Right atrium auricular region (tissue), 2 donors: ENCODE measurements at places on chromosomes 11 and 22.

- DNase-seq: no peak
Measured at GRCh38 chr11:84714316-84714780, 912.8 kb downstream of the DLG2 start.

GRCh38 chr11:128506999-128507611 lies 80.3 kb downstream of the ETS1 start:
- peak; percentile 96 for DNase-seq

DNA sequence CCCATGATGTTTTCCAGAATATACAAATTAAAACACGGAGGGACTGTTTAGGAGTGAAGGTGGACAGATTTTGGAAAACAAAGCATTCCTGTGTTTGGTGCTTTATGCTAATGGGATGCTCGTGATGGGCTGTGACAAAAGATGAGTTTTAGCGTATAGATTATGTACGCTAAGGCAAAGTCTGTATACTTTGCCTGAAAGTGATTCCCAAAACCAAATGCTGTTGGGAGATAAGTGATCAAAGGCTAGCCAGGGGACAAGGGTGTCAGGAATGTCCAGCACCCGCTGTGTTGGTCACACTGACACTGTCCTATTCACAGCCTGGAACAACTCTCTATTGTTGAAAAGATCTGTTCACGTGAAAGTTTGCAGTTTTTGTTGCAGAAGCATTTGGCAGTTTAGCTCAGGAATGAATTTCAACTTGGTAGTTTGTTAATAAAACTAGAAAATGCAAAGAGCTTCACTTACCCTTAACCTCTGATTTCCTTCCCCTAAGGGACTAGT lies 1.5 kb downstream of the JAM3 start:
- DNase-seq: no peak

- DNase-seq: no peak
Measured at GRCh38 chr11:96213500-96213899, 129.5 kb downstream of the MAML2 start.

DNA sequence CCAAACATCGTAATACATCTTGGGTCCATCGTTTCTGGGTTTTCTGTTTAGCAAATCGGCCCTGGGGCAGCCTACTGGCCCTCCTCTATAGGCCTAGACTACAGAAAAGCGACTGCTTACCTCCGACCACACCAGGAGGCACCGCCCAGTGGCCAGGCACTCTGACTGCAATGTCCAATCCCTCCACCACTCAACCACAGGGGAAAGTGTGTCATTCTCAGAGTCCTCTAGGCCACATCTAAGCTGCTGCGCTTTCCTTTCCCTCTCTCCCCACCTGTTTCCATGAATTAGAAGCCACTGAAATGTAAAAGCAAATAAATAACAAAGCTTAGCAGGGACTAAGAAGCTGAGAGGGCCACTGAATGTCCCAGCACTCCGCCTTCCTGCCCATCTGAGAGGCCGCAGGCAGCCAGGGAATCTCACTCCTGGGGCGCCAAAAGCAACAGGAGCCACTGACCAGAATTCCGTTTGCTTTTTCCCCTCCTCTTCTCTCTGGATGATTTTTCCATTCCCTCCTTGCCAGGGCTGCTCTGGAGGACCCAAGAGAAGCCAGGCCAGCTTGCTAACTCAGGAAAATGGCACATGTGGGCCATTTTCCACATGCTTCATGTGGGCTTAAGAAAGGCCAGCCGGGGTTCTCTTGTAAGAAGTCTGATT lies 50.1 kb upstream of the FLI1 start:
- no peak for DNase-seq

- no peak for DNase-seq
Measured at GRCh38 chr11:105854269-105854668, 167.8 kb downstream of the MSANTD4 start.

- DNase-seq: no peak
Measured at GRCh38 chr22:50439871-50440331, 34.9 kb downstream of the SBF1 start.

DNA sequence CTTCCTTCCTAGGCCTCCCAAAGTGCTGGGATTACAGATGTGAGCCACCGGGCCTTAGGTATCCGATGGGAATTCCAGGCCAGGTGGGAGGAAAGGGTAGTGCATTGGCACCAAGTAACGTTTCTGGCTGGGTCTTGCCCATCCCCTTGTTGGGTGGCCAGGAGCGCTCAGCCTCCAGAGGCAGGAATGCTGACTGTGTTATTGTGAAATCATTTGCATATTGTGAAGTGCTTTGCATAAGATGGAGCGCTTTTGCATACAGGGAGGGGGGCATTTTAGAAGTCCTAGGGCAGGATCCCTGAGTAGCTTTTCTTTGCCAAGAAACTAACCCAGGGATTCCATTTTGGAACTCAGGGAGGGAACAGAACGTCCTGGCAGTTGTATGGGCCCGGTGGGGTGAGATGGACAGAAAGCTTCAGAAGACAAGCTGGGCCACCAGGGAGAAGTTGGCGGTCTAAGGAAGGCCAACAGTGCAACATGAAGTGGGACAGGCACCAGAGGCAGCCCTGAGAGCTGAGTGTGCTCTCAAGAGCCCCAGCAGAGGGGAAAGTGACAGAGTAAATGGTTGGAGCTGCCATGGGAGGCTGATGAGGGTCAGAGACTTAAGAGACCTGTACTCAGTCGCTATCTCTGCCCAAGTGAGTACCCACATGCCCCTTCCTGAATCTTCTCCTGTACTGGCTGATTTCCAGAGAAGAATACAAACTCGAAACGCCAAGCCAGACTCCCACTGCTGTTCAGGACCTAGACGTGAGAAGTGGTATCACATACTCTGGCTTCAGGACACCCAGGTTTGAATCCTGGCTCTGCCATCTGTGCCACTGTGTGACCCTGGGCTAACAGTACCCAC lies 1.3 kb upstream of the SLC39A13 start:
- no peak for DNase-seq

GRCh38 chr11:73537969-73538368 lies 59.9 kb downstream of the FAM168A start:
- no peak for DNase-seq

GRCh38 chr22:50179937-50180726 lies 5.6 kb upstream of the TRABD start:
- DNase-seq: no peak

- no peak for DNase-seq
Measured at GRCh38 chr11:100830978-100831732, 144.1 kb downstream of the ARHGAP42 start.

- peak; percentile 44 for DNase-seq
Measured at GRCh38 chr11:117961896-117962295, 24.3 kb upstream of the IL10RA start.

GRCh38 chr22:27518531-27519340 lies 282.8 kb downstream of the MN1 start:
- no peak for DNase-seq

GRCh38 chr11:69920345-69921127 lies 101.3 kb upstream of the FGF3 start:
- no peak for DNase-seq

- no peak for DNase-seq
Measured at GRCh38 chr11:85758480-85759039, 52.4 kb downstream of the SYTL2 start.

GRCh38 chr22:43996170-43996980 lies 27.7 kb upstream of the PARVB start:
- no peak for DNase-seq

- DNase-seq: no peak
Measured at GRCh38 chr11:33909150-33909549, 17.3 kb upstream of the LMO2 start.

DNA sequence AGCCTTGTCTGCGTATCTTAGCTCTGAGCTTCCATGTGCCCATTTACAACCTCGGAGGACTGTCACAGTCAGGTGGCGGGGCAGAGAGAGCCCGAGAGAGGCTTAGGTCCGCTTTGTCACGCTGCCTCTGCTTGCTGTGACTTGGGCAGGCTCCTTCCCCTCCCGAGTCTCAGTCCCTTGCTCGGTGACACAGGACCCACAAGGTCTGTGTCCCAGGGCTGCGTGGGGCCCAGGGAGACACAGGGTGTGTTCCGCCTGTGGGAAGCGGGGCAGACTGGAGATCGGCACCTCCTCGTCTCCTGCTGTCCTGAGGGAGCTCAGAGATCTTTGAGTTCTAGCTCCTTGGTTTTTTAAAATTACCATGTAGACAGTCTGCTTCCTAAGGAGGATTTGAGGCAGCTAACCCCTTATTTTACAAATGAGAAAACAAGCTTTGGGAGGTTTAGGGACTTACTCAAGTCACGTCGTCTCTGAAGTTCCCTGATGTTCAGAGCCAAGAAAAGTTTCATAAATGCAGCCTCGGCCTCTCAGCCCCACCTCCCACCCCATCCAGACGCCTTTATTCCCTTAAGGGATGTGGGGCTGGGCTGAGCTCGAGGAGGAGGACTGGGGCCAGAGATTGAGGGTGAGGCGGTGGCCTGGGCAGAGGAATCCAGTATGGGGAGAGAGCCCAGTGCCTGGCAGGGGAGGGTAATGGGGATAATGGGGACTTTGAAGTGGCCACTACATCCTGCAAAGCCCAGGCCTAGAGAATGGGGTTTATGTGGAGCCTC lies 103.6 kb downstream of the NECTIN1 start:
- no peak for DNase-seq
